CD4-positive, alpha-beta memory T cell (primary cell): ENCODE measurements at places on chromosomes 7 and 10.

- DNase-seq: no peak
Measured at GRCh38 chr7:8051373-8051772, 82.8 kb downstream of the GLCCI1 start.

DNA sequence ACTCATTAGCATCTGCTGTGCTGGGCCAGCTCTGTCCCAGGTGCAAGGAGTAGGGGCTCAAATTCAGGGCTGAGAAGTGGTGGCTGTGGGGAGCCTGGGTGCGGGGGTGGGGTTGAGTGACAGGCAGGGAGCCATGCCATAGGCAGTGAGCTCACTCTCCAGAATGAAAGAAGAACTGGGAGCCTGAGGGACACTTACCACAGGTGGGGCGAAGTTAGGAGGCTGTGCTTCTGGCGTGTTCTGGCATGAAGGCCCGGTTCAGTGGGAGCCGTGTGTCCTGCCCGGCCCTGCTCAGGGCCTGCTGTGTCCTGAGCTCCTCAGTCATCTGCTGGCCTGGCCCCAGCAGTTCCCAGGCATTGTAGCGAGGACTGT is 62.5 kb downstream of the MKI67 start:
- DNase-seq: no peak

- DNase-seq: no peak
Measured at GRCh38 chr10:24579906-24580305, 143.8 kb downstream of the ARHGAP21 start.

DNA sequence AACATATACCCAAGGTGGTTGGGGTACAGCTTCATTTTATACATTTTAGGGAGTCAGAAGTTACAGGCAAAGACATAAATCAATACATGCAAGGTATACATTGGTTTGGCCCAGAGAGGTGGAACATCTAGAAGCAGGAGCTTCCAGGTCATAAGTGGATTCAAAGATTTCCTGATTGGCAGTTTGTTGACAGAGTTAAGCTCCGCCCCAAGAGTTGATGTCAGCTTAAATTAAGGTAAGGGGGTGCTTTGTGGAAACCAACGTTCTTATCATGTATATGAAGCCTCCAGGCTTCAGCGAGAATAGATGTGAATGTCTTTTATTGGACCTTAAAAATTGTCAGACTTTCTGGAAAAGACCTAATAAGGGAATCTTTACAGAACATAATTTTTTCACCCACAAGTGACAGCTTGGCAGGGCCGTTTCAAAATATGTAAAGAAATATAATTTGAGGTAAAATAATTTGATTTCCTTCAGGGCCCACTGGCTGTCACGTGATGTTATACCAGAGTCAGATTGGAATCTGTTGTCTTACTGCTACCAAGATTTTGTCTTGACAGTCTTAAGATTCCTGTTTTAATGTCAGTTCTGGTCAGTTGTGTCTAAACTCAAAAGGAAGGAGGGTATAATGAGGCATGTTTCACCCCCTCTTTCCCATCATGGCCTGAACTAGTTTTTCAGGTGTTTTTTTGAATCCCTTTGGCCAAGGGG is 6.3 kb upstream of the PANK1 start:
- no peak for DNase-seq

DNA sequence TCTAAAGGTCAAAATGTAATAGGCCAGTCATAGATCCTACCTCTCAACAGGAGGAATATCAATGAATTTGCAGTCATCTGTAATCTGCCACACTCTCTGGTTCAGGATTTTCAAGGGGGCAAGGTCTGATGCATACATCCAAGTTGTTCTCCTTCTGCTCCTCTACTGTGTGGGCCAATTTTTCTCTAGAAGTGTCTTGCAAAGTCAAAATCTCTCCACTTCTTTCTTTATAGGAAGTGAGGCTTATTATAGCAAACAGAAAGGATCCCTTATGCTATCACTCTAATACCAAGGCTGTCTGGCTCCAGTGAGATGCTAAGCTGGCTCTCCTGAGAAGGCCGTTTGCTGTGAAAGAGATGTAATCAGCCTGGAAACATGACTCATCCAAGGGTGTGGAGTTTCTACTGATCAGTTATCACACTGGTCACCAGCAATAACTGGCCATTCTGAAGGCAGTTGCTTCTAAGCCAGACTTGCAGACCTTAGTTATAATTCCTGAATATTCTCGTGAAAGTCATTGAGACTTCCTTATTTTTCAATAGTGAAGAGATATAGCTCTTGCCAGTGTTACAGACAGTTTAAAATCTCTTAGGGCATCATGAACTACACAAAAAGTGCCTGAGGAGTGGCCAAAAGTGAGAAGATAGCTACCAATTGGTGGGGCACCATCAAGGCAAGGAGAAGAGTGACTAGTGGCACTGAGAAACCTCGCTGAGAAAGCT is 43.2 kb upstream of the LRGUK start:
- DNase-seq: no peak

DNA sequence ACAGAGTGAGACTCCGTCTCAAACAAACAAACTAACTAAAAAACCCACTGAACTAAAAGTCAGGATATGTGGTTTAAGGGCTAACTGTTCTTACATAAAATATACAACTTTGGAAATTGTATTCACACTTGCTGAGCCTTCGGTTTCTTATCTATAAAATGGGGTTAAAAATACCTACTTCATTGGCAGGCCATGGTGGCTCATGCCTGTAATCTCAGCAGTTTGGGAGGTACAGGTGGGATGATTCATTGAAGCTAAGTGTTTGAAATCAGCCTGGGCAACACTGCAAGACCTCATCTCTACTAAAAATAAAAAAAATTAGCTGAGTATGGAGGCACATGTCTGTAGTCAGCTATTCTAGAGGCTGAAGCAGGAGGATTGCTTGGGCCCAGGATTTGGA is 115.4 kb upstream of the KLF6 start:
- no peak for DNase-seq

GRCh38 chr7:108581655-108582491 is 12.2 kb downstream of the DNAJB9 start:
- no peak for DNase-seq

DNA sequence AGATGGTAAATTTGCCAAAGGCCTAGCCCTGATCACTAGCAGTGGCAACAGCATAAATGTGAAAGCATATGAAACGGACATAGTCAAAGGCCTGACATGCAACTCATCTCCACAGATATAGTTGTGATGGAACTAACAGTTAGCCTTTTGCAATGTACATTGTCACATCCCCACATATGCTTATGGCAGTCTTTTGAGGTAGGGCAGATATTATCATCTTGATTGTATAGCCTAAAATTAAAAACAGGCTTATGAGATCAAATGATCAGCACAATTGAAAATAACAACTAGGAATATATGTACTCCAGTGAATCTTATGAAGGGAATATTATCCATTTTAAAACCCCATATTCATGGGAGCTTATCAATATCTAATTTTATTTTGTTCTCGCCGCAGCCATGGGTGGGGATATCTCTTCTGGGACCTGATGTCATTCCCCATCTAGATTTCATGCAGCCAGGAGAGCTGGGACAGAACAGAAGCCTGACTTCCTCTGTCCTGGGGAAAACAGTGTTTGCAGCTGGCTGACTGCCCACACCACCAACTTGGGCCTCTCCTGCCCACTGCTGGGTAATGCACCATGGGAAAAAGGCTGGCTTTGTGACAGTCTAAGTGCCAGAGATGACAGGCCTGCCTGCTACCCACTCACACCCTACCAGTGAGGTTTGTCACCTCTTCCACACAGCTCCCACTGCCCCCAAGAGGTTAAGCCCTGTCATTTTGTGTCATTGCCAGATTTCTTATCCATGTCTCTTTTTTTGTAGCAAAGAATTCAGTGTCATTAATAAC is 180.2 kb upstream of the FZD1 start:
- no peak for DNase-seq

DNA sequence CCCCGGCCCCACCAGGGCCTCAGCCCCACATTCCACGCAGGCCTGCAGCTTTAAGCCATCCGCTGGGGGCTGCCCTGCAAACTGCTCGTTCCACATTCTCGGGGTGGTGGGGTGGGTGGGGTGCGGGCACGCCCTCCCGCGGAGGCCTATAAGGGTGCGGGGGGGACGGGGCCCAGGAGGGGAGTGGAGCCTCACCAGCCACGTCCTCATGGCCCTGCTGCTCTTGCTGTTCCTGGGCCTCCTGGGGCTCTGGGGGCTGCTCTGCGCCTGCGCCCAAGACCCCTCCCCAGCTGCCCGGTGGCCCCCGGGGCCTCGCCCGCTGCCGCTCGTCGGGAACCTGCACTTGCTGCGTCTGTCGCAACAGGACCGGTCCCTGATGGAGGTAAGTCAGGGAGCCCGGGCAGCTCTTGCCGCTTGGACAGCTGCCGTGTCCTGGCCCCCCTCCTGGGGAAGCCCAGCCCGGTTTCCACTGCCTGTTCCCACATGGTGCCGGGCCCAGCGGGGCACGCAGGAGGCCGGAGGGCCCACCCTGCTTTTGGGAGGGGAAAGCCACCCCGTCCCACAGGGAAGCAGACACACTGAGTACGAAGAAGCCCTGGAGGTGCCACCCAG is at the start of gene CYP2W1:
CYP2W1 (plus strand) TSS at position 178 of the 612 bp plus-strand sequence; CDS start at position 209, 31 bp downstream.
- no peak for DNase-seq

- DNase-seq: no peak
Measured at GRCh38 chr10:8576911-8577310, 522.4 kb downstream of the GATA3 start.

GRCh38 chr10:124539935-124540641 is 78.5 kb downstream of the LHPP start:
- peak; percentile 59 for DNase-seq

GRCh38 chr7:149780636-149781419 is 7.4 kb upstream of the ZNF467 start:
- no peak for DNase-seq

- DNase-seq: no peak
Measured at GRCh38 chr10:97891497-97892167, 42.0 kb downstream of the GOLGA7B start.

DNA sequence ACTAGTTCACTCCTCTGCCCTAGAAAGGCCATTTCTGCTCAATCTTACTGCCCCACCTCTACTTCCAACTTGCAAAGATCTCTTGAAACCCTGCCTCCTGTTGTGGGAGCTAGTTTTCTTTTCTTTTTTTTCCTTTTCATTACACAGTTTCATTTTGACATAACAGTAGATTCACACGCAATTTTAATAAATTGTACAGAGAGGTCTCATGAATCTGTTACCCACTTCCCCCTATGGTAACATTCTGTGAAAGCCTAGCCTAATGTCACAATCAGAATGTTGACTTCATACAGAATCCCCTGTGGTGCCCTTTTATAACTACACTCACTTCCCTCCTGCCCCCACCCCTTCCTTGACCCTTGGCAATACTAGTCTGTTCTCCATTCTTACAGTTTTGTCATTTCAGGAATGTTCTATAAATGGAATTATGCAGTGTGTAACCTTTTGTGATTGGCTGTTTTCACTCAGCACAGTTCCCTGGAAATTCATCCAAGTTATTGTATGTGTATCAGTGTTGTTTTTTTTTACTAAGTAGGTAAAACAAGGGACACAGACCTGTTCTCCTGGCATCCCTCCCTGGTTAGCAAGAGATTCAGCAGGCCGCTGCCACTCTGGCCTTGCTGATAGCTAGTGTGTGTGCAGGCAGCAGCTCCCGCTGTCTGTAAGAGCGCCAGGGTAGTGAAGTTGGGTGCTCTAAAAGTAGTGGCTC is 21.5 kb downstream of the CHST3 start:
- no peak for DNase-seq

- DNase-seq: no peak
Measured at GRCh38 chr7:16963044-16963443, 81.3 kb upstream of the AGR3 start.

GRCh38 chr7:4799508-4800268 is 24.3 kb downstream of the AP5Z1 start:
- no peak for DNase-seq

- DNase-seq: no peak
Measured at GRCh38 chr7:153628825-153629224, 423.4 kb upstream of the DPP6 start.

GRCh38 chr10:110893559-110894179 is 21.9 kb downstream of the PDCD4 start:
- DNase-seq: no peak

- no peak for DNase-seq
Measured at GRCh38 chr10:11609492-11610093, 1.9 kb downstream of the USP6NL start.

GRCh38 chr10:48612236-48612943 is 7.5 kb upstream of the ARHGAP22 start:
- no peak for DNase-seq

- no peak for DNase-seq
Measured at GRCh38 chr10:58094985-58095718, 172.5 kb downstream of the IPMK start.

- DNase-seq: no peak
Measured at GRCh38 chr7:69968969-69969556, 370.8 kb downstream of the AUTS2 start.

DNA sequence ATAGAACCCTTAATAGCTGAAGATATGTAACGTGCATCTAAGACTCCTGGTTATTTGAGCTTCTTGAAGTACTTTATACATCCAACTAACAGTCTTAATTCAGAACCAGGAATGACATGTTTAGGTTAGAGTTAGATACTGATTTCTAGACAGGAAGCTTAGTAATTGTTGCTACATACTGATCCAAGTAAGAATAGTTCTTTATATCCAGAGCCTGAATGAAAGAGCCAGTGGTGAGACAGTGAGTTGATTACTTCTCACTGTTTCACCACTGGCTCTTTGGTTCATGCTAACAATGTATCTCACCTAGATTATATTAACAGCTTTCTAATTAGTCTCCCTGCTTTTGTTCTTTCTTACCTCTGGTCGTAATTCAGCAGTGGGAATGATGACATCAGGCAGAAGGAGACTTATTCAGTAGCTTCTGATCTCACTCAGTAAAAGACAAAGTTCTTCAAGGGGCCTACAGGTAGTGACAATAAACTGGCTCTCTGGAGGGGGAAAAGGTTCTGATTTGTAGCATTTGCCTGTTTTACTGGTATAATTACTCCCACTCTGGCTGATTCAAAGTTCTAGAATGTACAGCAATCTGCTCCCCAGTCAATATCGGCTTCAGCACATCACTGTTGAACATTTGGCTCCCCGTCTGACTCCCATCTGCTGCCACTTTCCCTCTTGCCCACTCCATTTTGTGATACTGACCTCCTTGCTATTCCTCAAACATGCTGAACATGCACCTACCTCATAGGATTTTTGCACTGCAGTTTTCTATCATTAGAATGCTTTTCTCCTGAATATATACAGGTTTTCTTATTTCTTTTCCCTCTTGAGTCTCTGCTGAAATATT is 29.1 kb downstream of the MCU start:
- DNase-seq: no peak

- DNase-seq: no peak
Measured at GRCh38 chr7:159269745-159270144, 125.1 kb upstream of the VIPR2 start.

- DNase-seq: no peak
Measured at GRCh38 chr7:112272921-112273561, 66.5 kb downstream of the ZNF277 start.

- peak; percentile 28 for DNase-seq
Measured at GRCh38 chr7:45921699-45922519, 837 bp upstream of the IGFBP3 start.

DNA sequence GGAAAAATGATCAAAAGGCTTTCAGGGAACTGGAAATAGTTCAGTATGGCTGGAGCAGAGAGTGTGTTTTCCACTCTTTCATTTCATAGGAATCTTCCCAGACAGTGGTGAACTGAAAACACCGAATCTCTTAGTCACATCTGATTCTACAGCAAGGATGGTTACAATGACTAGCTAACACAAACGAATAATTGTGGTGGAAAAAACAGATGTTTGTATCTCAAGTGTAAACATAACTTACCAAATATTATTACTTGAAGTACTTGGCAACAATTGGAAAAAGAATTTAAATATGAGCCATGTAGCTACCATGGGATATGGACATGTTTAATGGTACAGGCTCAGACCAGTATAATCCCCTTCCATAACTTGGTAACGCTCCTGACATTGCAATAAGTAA is 21.1 kb upstream of the BPGM start:
- DNase-seq: no peak

- DNase-seq: no peak
Measured at GRCh38 chr10:19944911-19945663, 128.9 kb downstream of the PLXDC2 start.
